RKO (cell line): ENCODE measurements at places on chromosomes 13 and 19.

- no peak for DNase-seq
These were observed 44.9 kb downstream of the LATS2 start for GRCh38 chr13:21016487-21016886.

DNA sequence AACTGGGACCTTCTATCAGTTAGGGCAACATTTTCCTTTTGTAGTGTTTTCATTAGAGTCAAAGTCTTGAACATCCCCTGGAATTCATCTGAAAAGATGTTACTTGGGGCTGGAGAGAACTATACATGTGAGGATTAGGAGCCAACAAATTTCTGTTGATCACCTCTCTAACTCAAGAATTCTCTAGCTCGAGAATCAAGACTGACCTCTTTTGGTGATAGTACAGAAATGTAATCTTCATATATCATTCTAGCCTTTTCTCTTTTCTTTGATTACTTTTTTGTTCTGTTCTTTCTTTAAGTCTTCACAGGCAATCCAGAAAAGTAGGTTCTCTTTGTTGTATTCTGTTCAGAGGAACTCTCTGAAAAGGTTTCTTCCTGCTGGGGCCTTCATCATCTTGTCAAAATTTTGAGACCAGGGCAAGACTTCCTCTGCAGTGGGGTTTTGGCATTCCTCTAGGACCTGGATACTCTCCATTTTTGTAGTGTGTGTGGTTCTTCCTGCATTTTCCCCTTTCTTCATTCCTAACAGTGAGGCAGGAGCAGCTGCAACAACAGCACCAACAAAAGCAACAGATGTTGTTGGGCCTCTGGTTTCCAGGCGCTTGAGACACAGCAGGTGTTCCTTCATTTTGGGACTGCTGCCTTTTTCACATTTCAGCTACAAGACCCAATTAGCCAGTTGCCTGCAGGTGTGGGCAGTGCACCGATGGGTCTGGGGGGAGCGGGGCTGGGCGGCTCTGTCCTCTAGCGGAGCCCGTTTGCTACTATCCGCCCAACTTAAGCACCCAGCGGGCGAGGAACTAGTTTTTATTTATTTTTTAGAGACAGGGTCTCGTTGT lies 26.2 kb downstream of the ELF1 start:
- DNase-seq = no peak

- DNase-seq = no peak
These were observed 2.8 kb upstream of the ZNF543 start for GRCh38 chr19:57317503-57317902.

DNA sequence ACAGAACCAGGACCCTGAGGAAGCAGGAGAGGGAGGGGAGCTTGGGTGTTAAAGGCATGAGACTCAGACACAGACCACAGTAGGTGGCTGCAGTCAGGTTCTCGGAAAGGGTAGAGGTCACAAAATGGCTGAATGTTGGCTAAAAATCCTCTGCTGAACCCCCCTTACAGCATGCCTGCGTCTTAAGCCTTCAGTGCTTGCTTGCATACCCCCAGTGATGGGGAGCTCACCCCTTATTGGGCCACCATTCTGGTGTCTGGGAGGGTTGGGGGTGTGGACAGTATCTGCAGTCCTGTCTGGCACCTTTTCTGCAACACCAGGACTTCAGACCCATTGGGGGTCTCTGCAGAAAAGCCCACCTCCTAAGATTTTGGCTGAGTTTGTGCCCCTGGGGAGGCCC lies 14.2 kb upstream of the B3GNT3 start:
- no peak for DNase-seq

DNA sequence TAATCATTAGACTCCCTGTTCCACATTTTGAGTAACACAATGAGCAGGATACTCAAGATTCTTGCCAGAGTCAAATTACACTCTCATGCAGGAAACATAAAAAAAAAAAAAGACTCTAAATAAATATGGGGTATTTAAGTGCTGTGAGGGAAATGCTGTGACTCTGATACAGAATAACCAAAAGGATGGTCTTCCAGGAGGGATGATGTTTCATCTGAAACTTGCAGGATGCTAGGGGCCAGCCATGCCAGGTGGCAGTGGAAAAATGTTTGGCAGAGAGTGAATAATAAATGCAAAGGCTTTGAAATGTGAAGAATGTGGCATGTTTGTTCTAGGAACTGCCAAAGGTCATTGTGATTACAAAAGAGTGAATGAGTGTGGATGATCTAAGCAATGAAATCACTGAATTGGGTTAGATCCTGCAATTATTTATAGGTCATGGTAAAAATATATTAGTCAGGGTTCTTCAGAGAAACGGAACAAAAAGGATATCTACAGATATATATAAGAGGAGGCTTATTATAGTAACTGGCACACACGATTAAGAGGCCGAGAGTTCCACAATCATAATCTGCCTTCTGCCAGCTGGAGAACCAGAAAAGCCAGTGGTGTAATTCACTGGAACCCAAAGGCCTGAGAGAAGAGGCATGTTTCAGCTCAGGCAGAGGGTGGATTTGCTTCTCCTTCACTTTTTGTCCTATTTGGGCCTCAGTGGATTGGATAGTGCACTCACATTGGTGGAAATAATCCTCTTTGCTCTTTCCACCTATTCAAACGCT lies 1832.8 kb upstream of the MIR17HG start:
- peak; percentile 40 for DNase-seq

DNA sequence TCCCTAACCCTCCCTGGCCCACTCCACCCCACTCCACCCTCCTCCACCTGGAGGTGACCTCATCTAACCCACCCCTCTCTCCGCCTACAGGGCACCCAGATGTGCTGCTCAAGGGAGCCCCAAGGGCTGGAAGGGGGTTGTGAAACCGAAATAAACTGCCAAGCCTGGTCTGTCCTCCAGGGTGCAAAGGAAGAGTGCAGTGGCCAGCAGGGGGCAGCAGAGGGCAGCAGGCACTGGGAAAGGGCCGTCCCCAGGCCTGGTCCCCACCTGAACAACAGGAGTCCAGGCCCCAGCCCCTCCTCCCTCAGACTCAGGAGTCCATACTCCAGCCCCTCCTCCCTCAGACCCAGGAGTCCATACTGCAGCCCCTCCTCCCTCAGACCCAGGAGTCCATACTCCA lies 8.4 kb upstream of the BCAM start:
- peak; percentile 75 for DNase-seq

- DNase-seq = no peak
These were observed 42.3 kb downstream of the TPTE2 start for GRCh38 chr13:19519049-19519448.

DNA sequence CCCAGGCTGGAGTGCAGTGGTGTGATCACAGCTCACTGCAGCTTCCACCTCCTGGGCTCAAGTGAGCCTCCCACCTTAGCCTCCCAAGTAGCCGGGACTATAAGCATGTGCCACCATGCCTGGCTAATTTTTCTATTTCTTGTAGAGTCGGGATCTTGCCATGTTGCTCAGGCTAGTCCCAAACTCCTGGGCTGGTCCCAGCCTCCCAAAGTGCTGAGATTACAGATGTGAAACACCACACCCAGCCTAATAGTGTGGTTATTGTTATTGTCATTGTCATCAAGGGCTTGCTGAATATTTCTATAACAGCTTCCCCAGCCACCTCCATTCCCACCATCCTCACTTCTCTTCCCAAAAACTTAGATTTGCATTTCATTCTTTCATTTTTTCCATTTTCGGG lies 2.8 kb downstream of the OR2Z1 start:
- DNase-seq = no peak

- DNase-seq = no peak
These were observed 46.6 kb downstream of the FGF14 start for GRCh38 chr13:102355251-102355650.

GRCh38 chr19:46755077-46755852 lies 9.0 kb upstream of the STRN4 start:
- no peak for DNase-seq

GRCh38 chr19:54343868-54344267 lies 4.9 kb upstream of the LILRA4 start:
- no peak for DNase-seq

GRCh38 chr13:24983094-24983493 lies 112.8 kb upstream of the PABPC3 start:
- DNase-seq = no peak

- no peak for DNase-seq
These were observed 64.5 kb upstream of the SCEL start for GRCh38 chr13:77470986-77471385.

DNA sequence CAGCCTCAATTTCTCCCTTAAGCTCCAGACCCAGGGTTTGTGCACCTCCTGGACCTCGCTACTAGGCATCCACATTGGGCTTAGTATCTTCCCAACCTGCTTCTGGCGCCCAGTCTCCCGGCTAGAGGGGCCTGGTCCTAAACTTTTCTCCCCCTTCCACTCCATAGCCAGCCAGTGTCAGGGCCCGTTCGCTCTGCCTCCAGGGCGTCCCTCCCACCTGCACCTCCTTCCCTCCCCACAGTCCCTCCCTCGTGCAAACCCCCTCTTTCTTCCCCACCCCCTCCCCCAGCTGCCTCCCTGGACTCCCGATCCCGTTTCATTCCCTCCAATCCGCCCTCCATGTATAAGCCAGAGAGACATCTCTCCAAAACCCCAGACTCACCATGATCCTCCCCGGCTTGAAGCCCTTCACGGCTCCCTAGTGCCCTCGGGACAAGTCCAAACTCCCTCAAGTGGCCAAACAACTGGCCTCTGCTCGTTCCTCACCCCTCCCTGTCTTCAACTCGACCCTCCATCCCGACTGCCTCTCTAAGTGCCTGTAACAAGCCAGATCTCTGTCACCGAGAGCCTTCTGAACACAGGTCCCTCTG lies 997 bp upstream of the SAMD4B start:
- peak; percentile 34 for DNase-seq

DNA sequence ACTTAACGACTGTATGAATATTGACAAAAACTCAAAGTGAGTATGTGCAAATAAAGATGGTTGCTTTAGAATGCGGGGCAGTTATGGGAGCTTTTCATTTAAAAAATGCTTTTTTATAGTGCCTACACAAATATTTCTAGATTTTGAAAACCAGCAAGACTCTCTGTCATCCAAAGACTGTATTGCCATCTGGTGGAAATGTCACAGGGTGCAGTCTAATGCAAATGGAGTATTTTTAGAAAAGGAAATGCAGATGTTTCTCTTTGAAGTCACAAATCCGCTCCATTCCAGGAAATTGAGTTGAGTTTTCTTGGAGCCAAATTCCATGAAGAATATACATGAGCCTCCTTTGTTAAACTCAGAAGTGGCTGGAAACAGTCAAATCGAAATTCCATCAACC lies 2.3 kb upstream of the C1QTNF9B start:
- peak; percentile 44 for DNase-seq

DNA sequence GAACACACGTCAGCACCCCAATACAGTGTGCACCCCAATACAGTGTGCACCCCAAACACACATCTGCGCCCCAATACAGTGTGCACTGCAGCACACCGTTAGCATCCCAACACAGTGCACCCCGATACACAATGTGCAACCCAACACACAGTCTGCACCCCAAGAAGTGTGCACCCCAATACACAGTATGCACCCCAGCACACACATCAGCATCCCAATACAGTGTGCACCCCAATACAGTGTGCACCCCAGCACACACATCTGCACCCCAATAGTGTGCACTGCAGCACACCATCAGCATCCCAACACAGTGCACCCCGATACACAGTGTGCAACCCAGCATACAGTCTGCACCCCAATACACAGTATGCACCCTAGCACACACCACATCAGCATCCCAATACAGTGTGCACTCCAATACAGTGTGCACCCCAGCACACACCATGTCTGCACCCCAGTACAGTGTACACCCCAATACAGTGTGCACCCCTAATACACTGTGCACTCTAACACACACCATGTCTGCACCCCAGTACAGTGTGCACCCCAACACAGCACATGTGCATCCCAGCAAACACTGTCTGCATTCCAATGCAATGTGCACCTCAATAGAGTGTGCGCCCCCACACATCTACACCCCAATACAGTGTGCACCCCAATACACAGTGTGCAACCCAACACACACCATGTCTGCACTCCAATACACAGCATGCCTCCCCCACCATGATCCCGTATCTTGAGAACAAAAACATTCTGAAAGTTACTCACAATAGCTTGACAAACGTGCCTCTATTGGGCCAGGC lies 855 bp upstream of the CARS2 start:
- DNase-seq = no peak

GRCh38 chr13:111484141-111484925 lies 163.9 kb downstream of the TEX29 start:
- DNase-seq = no peak

DNA sequence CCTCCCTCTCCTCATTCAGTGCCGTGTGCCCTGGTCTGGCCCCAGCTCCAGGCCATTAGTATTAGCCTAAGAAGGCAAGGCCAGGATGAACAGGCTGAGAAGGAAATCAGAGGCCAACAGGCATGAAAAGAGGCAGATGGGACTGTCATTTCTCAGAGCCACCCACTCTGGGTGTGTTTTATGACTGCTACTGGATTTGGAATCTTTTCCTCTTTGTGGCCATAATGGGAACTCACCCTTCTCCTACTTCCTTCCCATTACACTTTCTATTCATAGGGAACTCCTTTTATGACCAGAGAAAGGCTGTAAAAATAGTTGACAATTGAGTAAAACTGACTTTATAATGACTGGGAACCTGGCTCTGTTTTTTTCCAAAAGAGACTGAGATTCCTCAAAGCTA lies 17.7 kb downstream of the CEACAM8 start:
- no peak for DNase-seq

- peak; percentile 14 for DNase-seq
These were observed 47.9 kb upstream of the OLFM4 start for GRCh38 chr13:52980695-52981094.

GRCh38 chr13:27339299-27339698 lies 68.7 kb downstream of the RASL11A start:
- DNase-seq = peak; percentile 64

- DNase-seq = no peak
These were observed 125.6 kb downstream of the SPRY2 start for GRCh38 chr13:80215368-80215767.

DNA sequence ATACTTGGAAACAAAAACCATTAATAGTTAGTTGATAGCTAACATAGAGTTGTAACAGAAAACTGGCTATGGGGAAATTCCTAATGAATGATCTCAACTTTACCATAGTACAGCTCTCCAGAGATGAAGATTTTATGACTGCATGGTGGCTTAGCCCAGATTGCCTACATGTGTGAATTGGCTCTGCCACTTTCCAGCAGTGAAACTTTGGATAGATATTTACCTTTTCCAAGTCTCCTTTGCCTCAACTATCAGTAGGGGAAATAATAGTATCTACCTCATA lies 161.1 kb downstream of the LACC1 start:
- no peak for DNase-seq

DNA sequence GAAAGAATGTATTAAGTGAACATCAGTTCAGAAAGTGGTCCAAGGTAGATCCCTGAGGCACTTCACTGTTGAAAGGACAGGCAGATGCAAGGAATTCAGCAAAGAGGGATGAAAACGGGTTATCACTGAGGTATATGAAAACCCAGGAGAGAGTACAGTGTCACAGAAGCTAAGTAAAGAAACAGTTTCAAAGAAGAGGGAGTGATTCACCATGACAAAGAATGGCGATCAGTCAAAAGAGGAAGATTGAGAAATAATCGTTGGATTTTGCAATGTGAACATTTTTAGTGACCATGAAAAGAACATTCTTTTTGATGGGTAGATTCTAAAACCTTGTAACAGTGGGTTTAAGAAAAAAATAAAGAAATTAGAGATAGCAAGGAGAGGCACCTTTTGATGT lies 99.3 kb downstream of the EPSTI1 start:
- DNase-seq = no peak
